ENCODE measurements at places on chromosomes 1 and 21.

DNA sequence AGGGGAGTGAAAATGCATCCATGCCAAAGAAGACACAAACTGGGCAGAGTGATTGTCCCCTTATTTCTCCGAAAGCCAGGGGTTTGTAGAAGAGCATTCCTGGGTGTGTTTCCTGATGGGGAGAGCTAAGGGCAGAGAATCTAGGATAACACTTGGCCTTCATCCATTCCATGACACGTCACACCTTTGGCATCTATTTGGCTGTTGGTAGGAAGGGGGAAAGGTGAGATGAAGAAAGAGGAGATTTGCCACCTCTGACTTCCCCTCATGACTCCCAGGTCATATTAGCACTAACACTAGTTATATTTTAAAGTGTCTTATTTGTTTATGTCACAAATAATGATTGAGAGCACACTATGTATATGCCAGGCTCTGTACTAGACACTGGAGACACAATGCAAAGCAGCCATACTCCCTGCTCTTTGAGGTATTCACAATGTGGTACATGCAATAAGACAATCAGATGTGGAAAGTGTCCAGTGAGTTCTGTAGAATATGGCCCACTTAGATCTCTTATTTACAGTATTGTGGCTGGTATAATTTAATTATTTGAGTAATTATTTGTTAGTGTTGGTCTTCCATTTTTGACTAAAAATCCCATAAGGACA, 54.5 kb upstream of the GADD45A start:
- no peak for DNase-seq

- no peak for DNase-seq
Observed at GRCh38 chr1:4221107-4221506, 321.0 kb upstream of the C1orf174 start.

DNA sequence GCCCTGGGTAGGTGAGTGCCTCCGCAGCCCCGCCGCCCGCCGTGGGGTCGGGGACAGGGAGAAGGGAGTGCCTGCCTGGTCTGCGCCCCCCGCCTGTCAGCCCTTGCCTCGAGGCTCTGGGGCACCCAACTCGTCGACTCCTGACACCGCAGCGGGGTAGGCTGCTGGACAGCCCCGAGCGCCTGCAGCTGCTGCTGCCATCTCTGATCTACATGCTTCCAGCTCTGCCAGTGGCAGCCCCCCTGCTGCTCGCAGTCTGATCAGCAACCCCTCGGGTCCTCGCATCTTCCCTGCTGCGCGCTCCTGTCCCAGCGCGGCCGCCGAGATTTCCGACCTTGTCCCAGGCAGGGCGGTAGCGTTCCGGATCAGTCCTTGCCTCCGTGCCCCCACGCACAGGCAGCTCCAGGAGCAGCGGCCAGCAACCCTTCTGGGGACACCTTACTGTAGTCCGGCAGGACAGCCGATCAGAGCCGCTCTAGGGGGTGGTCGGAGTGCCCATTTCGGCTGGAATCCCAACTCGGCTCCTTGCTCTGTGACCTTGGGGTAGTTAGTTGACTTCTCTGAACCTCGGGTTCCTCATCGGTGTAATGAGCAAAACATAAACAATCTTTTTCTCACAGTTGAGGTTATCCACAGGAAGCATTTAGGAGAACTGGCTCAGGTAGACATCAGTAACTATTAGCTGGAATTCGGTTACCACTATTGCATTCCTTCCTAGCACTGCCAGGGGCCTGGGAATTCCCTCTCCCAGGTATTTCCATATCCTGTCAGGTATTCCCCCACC, 540 bp downstream of the BCAN start:
- DNase-seq = no peak

- DNase-seq = no peak
Observed at GRCh38 chr1:37558411-37558810, 1.7 kb downstream of the DNALI1 start.

DNA sequence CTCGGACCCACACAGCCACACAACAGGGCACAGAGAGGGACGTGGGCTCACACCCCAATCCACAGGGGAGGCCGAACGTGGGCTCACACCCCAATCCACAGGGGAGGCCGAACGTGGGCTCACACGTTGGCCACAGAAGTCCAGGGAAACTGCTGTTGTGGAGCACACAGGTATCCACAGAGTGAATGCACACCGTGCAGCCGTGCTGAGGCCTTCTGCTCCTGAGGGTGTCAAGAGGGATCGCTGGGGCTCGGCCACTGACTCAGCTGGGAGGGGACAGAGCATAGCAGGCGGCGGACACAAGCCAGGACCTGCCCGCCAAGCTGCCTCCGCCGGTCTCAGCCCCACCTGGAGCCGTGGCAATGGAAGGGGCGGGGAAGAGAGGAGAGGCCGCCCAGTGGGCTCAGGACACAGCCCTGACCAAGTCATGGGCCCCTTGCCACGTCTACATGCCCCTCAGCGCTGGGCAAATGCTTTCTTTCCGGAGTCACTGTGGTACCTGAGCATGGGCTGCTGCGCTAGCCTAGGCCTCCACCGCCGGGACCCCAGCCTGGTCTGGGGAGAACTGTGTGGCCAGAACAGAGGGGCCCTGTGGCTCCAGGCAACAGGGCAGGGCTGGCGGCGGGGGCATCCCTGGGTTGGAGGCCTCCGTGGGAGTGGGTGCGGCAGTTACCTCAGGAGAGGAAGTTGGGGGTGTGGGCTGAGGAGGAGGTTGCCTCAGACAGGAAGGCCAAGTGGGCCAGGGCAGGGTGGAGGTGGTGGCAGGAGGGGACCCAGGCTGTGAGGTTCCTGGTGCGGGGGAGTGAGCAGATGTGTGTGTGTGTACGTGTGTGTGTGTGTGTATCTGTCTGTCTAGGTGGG, 1.2 kb downstream of the SYTL1 start:
- no peak for DNase-seq

DNA sequence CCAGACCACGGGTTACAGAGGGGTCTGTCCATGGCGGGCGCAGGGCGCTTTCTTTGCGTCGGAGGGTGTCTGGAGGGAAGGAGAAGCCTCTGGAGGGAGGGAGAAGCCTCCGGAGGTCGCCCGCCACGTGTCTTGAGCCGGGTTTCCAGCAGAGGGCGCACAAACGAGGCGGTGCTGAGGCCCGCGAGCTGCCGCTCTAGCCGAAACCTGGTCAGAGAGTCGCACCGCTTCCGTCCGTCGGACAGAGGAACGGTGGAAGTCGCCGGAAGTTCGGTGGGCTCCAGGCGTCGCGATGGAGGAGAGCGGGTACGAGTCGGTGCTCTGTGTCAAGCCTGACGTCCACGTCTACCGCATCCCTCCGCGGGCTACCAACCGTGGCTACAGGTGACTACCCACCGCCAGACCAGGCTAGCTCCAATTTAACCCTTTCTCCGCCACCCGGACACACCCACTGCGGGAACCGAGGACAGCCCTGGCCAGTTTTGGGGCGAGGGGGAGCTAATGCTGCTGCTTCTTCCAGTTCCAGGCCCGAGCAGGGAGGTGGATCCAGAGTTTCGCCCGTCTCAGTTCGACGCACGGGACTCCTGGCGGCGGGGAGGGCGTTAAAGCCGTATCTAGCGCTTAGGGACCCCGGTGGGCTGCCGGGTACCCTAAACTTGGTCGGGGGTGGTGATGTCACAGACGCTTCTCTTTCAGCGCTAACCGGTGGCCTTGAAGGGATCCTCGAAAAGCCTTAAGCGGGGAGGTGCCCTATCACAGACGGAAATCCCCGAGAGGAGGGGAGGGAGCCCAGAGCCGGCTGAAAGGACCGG, at the start of gene NECAP2:
TSS of gene NECAP2 (plus strand) at position 255 of the 812 bp plus-strand sequence. CDS start at position 293, 38 bp downstream.
- DNase-seq = peak; percentile 91

DNA sequence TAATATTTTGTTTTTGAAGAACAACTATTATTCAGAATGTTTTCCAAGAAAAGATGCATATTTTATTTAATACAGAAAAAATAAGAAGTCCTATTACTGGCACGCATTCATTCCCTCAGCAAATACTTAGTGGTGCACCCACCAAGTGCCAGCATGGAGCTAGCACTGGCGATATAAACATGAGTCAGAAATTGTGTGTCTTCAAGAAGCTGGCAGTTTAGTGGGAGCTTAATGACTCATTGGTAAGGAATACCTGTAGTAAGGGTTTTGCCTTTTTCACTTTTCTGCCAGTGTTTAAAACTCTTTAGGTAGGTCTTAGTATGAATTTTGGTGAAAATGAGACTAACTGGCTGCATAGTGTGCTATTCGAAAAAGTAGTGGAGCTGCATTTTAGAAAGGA, 6.3 kb downstream of the MAGI3 start:
- peak; percentile 72 for DNase-seq

GRCh38 chr1:151494741-151495281, 16.4 kb upstream of the CGN start:
- peak; percentile 79 for DNase-seq

Measured in AG10803 (cell line).